GM19239 (cell line): ENCODE measurements at places on chromosomes 11 and 22.

- no peak for DNase-seq
These were observed 7.3 kb downstream of the PAX6 start for GRCh38 chr11:31803813-31804311.

- no peak for DNase-seq
These were observed 1055.7 kb downstream of the JRKL start for GRCh38 chr11:97445561-97445960.

- DNase-seq: no peak
These were observed 3.5 kb upstream of the ZP1 start for GRCh38 chr11:60863550-60864521.

DNA sequence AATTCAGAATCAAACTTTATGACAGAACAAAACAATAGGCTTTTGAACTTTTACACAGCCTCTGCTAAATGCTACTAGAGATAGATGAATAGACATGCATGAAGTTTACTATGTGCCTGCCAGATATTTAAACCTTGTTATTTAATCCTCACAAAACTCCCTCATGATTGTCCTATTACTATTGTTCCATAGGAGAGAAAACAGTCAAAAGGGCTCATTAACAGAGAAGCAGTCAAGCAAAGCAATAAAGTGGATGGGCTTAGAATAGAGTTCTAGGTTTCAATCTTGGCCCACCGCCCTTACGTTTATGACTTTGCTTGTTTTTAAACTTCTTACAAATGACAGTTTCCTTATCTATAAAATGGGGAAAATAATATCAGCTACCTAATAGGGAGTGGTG, 12.9 kb downstream of the CWC15 start:
- DNase-seq: no peak

DNA sequence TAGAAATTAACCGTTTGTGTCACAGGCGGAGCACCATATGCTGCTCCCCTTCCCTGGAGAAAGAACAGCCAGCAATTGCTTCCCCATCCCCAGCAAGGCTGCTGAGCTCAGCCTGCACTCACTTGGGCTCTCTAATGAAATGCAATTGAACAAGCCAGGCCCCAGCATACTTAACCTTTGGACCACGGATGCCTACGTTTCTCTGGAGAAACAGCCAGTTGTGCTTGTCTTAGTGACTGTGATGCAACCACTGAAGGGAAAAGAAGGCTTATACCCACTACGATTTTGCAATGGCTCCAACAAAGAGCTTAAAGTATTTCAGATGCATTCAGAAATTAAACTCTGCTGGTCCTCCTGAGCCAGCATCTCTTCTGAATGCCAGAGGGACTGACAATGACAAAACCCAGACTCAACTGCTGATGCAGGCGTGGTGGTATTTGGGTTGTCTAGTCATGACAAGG, 51.3 kb upstream of the SESN3 start:
- no peak for DNase-seq

DNA sequence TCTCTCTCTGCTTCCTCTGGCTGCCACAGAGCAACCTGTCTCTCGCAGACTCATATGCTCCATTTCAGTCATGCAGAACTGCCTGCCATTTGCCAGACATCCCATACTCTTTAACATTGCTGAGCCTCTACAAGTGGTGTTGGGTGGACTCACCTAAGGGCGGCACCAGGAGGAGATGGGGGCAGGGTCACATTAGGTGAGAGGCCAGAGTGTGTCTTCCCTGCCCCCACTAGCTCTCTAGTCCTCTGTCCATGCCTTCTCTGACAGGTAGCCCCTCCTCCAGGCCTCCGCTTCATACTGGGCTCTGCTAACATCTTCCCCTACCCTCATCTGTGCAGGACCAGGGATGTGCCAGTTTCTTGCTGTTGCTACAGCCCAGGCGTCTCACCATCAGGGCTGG, 366.3 kb downstream of the TENM4 start:
- no peak for DNase-seq

- no peak for DNase-seq
These were observed 1422.4 kb downstream of the LRRC4C start for GRCh38 chr11:40037005-40037404.

- DNase-seq: no peak
These were observed 580.5 kb upstream of the CCDC90B start for GRCh38 chr11:83866655-83867054.

GRCh38 chr22:27220339-27220738, 563.0 kb downstream of the MIAT start:
- DNase-seq: no peak

- DNase-seq: no peak
These were observed 45.4 kb upstream of the DKK3 start for GRCh38 chr11:12053606-12054361.

- no peak for DNase-seq
These were observed 1.3 kb upstream of the KMT5B start for GRCh38 chr11:68214173-68215086.

DNA sequence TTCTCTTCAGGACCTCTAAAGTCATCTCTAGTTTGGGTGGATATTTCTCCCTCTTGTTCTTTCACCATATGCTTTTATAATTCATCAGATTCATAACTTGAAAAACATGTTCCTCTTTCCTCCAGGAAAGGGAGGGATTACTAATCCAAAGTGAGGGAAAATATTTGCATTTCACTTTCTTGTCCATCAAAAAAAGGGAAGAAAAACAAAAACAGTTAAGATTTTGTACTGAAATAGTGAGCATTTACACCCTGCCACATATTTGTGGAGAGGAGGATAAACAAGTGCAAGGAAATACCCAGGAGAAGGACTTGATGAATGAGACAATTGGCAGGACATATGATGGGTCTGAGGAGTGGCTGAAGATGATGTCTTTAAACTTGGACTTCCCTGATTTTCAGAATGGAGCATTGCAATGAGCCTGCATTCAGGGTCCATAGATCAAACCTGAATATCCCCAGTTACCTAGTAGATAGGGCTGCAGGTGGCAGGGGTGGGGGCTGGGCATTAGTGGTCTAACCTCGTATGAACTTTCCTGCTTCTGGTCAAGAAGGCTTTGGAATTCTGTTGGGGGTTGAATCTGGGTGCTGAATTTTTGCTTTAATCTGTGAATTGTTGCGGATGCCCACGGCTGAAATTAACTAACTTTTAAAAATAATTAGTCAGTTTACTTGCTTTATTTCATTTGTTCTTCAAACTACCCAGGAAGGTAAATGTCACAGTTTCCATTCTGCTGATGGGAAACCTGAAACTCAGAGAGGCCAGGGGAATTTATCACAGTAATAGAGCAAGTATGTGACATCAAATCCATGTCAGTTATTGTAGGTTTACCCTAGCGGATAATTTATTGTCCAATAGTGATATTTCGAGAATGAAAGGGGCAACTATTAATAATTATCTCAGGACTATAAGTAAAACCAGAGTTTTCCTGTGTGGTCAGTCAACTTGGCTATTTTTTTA, 36.9 kb upstream of the TMEM123 start:
- DNase-seq: no peak

GRCh38 chr11:86463120-86463519, 88.4 kb downstream of the CCDC81 start:
- DNase-seq: no peak

DNA sequence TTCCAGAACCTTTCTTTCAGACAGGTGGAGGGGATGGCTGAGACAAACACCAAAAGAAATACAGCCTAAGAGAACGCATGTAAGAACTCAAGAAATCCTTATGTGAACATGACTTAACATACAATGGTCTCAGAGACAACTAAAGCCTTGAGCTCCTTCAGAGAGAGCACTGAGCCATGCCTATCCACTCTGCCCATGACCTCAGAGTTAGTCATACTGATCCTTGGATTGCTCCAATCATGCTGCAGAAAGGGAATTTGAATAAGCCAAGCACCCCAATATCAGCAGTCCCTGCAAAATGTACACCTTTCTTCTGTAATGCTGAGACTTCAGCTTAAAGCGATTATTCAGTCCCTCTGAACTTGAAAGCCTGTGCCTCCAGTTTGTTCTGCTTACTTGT, 43.2 kb upstream of the CHKA start:
- DNase-seq: no peak

DNA sequence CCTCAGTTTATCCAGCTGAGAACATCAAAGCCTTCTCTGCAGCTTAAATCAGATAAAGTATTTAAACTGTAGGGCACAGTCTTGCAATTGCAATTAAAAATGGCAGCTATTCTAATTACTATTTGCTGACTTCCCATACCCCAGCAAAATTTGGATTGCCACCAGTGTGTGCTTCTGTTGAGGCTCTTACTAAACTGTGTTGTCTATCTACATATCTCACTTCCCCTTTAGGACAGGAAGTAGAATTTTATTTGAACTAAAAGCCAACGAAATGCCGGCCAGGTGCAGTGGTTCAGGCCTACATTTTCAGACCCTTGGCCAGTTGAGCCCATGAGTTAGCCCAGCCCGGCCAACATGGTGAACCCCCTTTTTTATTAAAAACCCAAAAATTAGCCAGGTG, 7.1 kb downstream of the SAA4 start:
- DNase-seq: peak; percentile 45

GRCh38 chr11:2526808-2527381, 82.1 kb downstream of the KCNQ1 start:
- peak; percentile 81 for DNase-seq

DNA sequence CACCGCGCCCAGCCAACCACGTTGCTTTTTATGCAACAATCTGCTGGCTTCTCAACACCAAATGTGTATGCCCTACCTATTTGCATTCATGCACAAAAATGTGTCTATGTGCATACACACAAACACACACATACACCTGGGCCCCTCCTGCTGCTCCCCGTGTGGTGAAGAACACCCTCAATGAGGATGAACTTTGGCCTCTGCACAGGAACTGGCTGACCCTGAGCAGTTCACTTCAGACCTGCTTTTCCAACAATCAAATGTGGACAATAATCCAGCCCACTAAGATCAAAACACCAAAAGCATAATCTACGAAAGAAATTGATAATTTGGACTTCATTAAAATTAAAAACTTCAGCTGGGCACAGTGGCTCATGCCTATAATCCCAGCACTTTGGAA, 25.3 kb upstream of the SLC35C1 start:
- DNase-seq: no peak

DNA sequence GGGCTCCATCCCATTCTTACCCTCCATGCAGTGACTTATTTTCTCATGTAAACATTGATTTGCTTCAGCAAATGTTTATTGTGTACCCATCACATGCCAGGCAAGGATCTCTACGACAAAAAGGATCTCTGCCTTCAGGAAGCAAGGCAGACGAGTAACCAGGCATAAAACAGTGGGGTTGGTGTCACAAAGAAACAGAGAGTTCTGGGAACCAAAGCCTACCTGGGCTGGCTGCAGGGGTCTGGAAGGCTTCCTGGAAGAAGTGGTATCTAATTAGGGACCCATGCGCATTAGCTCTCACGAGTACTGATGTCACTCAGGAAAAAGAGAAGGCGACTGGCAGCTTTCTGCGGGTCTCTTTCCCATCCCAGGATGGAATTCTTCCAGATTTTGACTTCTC, 44.5 kb downstream of the KIAA1671 start:
- DNase-seq: no peak

DNA sequence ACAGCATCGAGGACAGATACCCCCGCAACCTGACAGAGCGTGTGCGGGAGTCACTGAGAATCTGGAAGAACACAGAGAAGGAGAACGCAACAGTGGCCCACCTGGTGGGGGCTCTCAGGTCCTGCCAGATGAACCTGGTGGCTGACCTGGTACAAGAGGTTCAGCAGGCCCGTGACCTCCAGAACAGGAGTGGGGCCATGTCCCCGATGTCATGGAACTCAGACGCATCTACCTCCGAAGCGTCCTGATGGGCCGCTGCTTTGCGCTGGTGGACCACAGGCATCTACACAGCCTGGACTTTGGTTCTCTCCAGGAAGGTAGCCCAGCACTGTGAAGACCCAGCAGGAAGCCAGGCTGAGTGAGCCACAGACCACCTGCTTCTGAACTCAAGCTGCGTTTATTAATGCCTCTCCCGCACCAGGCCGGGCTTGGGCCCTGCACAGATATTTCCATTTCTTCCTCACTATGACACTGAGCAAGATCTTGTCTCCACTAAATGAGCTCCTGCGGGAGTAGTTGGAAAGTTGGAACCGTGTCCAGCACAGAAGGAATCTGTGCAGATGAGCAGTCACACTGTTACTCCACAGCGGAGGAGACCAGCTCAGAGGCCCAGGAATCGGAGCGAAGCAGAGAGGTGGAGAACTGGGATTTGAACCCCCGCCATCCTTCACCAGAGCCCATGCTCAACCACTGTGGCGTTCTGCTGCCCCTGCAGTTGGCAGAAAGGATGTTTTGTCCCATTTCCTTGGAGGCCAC, 3.3 kb downstream of the FADD start:
- no peak for DNase-seq

DNA sequence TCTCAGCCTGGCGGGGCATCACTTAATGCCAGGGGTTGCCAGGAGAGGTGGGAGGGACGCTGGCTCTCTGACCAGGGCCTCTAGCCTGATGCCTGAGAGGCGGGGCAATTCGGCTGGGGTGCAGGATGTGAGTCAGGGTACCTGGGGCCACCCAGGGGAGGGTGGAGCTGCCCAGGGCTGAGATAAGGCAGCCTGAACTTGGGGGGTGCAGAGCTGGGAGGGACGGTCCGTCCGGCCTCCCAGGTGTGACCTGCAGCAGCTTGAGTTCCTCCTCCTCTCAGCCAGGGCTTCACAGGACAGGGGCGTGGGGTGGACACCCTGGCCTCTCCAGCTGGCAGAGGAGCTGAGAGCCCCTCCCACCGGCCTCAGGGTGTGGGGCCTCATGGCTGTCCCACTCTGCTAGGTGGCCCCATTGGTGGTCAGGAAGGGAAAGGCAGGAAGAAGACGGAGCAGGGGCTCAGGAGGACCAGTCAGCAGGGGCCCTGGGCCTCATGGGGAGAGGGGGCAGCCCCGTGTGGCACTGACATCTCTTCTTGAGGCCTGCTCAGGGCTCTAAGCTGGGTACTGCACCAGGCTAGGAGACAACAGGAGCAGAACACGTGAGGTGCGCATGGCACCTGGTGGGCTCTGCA, 942 bp upstream of the RPS6KA4 start:
- DNase-seq: no peak

GRCh38 chr22:41681616-41682015, 7.1 kb downstream of the SNU13 start:
- DNase-seq: no peak

- no peak for DNase-seq
These were observed 1281.8 kb upstream of the TENM4 start for GRCh38 chr11:80722629-80723028.

GRCh38 chr11:133711545-133711944, 133.8 kb downstream of the SPATA19 start:
- no peak for DNase-seq

DNA sequence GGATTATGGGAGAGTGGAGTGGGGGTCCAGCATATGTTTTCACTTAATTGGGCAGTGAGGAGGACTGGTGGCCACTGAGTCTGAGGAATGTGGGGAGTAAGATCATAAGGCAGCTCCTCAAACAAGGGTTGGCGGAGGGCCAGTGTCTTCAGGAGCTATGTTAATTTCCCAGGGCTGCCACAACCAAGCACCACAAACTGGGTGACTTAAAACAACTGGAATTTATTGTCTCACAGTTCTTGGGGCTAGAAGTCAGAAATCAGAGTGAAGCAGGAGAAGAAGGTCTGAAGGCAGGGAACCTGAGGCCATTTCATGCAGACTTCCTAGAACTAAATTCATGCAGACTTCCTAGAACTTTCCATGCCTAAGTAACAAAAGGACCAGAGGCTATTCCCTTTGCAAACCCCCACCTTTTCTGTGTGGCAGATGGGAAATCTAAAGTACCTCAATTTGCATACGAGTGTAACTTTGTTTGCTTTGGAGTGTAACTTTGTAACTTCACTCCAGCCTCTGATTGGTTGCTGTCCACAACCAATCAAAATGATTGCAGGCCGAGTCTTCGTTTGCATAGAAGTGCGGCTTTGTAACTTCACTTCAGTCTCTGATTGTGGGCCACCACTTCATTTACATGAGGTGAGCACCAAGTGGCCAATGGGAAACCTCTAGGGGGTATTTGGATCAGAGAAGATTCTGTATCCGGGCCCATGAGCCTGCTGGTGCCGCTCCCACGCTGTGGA, 50.5 kb upstream of the ZBED5 start:
- DNase-seq: no peak
